ENCODE measurements at places on chromosomes 11 and 22. TPM values are rescaled to one million over a fixed set of nuclear protein-coding genes. Genes with fewer than 3 reads are reported as not detected.
A peak's percentile ranks its signal among the peaks of the same experiment; 100 is the strongest.

ACR gene
- total RNA-seq, result not detected

DNA sequence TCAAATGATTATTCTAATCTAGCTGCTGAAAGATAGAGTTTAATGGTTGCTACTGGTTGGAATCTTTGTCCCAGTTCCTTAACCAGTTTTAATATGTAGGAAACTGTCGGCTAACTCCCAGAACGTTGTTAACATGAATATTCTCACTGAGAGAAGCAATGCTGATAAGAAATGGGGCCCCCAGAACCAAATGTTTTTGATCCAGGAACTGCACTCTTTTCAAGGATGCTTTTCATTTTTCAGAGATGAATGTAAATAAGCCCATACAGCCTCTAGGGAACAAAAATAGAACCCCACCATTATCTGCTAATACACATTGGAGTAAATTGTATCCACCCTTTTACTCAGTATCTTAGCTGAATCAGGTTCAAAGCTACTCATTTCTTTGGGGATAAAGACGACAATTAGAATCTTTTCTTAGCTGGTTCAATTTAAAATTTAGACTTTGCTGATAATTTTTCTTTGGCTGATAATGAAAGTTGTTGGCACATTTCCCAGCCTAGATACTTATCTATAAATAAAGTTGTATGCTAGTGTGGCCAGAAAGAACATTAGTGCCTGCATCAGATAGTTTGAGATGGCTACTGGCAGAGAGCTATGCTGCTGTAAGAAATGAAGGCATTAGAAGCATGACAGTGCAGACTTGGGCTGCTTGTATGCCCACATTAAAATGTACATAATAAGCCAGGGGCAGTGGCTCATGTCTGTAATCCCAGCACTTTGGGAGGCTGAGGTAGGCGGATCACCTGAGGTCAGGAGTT lies 323.3 kb upstream of the PDGFD start:
- H3K4me3 ChIP-seq, result no peak overlapping the region
- H3K36me3 ChIP-seq, result no peaks in the 10 kb centered on the region
- no peak overlapping the region for H3K27ac ChIP-seq
- H3K27me3 ChIP-seq, result no peaks in the 10 kb centered on the region

GRCh38 chr11:78654071-78654470 lies 79.4 kb upstream of the NARS2 start:
- no peak overlapping the region for H3K27ac ChIP-seq
- H3K36me3 ChIP-seq, result no peaks in the 10 kb centered on the region
- no peaks in the 10 kb centered on the region for H3K27me3 ChIP-seq
- DNase-seq, result peak; percentile 22
- no peaks in the 10 kb centered on the region for H3K4me1 ChIP-seq

DNA sequence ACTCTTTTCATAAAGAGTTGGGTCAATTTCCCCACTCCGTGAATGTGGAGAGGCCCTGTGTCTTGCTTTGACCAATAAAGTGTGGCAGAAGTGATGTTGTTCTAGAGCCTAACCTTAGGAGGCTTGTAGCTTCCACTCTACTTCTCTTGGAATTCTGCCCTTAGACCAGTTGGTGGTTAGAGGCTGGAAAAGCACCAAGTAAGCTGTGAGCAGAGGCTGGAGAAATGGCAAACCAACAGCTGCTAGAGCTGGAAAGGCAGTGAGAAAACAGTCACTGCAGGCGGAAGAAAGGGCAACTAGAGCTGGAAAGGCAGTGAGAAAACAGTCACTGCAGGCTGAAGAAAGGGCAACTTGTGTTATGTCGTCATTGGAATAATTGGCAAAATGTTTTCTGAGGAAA lies 29.8 kb upstream of the MSANTD2 start:
- H3K27ac ChIP-seq, result no peak overlapping the region
- H3K4me1 ChIP-seq, result peaks cover 3% of the 10 kb centered on the region
- H3K27me3 ChIP-seq, result peaks cover 41% of the 10 kb centered on the region
- DNase-seq, result no peak
- no peak overlapping the region for H3K4me3 ChIP-seq

DNA sequence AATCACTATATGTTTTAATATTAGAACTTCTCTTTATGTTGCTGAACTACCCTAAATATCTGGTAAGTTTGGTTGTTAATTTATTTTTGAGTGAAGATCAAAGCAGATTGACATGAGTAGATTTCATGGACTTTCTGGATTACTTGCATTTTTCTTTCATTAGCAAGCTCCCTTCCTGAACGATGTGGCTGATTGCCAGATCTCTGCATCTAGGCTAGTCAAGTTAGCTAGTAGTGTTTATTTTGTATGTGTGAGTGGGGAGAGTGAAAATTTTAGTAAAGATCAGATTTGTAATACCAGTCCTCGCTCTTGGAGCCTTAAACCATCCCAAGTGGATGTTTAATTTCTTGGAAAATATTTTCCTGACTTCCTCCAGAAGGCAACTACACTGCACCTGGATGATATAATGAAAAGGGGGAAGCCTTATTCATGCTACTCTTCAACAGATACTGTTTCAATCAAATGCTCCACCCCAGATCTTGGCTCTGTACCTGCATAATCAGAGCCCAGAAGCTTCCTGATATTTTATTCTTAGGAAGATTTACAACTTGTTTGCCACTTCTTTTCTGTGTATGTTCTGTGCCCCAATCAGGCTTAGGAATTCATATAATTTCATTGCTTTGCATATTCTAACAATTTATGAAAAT lies 143.2 kb upstream of the GRIA4 start:
- DNase-seq, result no peak
- H3K27ac ChIP-seq, result no peak overlapping the region
- H3K4me1 ChIP-seq, result no peaks in the 10 kb centered on the region

DNA sequence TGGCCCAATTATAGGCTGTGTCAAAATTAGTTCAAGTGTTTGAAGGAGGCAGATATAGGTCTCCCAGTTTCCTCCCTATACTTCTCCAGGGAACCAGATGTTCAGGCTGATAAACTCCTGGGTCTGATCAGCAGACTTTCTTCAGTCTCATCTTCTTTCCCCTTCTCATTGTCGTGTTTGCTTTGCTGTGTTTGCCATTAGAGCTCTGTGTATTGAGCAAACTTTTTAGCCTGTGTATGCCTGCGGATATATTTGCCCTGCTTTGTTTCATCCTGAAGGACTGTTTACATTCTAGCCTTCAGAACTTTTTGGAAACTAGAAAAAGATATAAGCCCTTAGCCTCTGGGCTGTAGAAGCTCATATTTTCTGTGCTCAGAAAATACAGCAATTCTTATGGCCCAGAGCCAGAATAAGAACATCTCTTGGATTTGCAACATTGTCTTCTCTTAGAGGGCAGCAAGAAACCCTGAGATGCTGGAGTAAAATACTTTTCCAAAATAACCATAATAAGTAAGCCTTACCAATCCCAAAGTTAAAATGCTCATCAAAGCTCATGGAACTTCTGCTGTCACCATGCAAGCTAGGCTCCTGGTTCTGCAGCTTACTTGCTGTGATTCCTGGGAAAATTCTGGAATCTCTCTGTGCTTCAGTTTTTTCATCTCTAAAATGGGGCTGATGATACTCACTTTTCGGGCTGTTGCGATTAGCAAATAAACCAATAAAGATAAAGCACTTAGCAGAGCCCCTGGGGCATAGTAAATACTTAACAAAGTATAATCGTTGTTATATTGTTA lies 34.1 kb upstream of the ME3 start:
- H3K27ac ChIP-seq, result no peak overlapping the region
- H3K4me3 ChIP-seq, result no peak overlapping the region
- DNase-seq, result no peak
- peaks cover 30% of the 10 kb centered on the region for H3K27me3 ChIP-seq
- H3K36me3 ChIP-seq, result no peaks in the 10 kb centered on the region

GRCh38 chr11:18100926-18101656 lies 4.8 kb downstream of the SAAL1 start:
- no peak overlapping the region for H3K4me3 ChIP-seq
- no peak overlapping the region for H3K27ac ChIP-seq
- H3K36me3 ChIP-seq, result peaks cover 30% of the 10 kb centered on the region
- H3K27me3 ChIP-seq, result no peaks in the 10 kb centered on the region
- DNase-seq, result no peak

DNA sequence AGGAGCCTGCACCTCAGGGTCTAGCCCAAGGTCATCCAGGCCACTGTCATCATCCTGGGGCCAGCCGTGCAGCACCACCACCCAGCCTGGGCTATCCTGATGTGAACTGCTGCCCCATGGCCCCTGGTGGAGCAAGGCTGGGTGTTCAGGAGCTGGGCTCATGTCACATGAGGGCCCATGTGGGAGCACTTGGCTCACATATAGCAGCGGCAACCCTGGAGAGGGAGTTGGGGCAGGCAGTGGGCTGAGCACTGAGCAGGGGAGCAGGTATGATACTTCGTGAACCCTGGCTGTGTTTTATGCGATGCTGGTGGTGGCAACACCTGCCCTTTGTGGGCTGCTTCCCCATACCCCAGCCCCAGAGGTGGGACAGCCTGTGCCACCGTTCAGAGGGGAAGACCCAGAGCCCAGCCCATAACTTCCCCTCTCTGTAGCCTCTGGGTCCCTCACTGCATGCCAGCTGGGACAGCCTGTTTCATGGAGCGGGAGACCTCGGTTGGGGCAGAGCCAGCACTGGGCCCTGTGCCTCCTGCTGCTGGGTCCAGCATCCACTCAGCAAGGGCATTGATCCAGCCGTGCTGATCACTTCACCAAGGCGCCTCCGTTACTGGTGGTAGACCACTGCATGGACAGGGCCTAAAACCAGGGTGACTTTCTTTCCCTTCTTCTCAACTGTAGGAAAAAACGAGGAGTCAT lies 62.5 kb upstream of the SUSD2 start:
- DNase-seq, result no peak
- H3K36me3 ChIP-seq, result peaks cover 14% of the 10 kb centered on the region
- H3K4me1 ChIP-seq, result no peaks in the 10 kb centered on the region
- no peak overlapping the region for H3K4me3 ChIP-seq
- no peak overlapping the region for H3K27ac ChIP-seq
- H3K27me3 ChIP-seq, result no peaks in the 10 kb centered on the region

DNA sequence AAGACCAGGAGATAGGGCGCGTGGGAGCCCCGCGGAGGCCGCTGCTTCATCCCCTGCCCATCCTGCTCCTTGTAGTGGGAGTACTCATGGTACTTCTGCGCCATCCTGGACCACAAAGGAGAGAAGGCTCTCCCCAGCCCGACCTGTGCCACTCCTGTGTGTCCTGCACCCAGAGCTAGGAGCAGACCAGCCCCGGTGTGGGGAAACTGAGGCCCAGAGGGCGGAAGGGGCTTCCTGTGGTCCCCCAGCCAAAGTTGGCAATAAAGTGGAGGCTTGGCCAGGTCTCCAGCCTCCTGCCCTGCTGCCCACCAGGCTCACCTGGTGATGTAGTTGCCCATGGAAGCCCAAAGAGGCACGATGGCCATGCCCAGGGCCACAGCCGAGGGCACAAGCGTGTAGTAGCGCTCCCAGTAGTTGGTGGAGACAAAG lies 4.7 kb downstream of the UNC93B1 start:
- no peak for DNase-seq
- no peak overlapping the region for H3K27ac ChIP-seq
- no peaks in the 10 kb centered on the region for H3K27me3 ChIP-seq
- peaks cover 10% of the 10 kb centered on the region for H3K36me3 ChIP-seq
- H3K4me1 ChIP-seq, result peaks cover 50% of the 10 kb centered on the region

- DNase-seq, result no peak
- no peaks in the 10 kb centered on the region for H3K4me1 ChIP-seq
- no peak overlapping the region for H3K27ac ChIP-seq
- H3K27me3 ChIP-seq, result peaks cover 4% of the 10 kb centered on the region
- H3K36me3 ChIP-seq, result no peaks in the 10 kb centered on the region
These were observed 62.2 kb downstream of the PARVA start for GRCh38 chr11:12439615-12440014.

DNA sequence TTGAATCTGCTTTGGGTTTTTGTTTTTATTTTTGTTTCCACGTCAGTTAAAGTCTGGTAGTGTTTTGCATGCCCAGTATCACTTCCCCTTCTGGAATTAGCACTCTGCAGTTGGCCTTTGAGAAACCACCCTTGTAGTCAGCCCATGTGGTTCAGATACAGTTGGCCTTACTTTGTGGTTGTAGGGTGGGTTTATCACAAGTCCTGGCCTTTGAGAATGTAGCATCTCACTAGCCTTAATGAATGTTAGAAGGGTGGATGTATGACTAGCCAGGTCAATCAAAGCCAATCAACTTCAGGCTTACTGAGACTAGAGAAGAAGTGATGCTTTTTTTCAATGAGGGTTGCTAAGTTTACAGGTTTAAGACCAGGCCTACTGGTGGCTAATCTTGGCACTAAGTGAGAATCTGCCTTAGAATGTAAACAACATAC lies 19.8 kb downstream of the ARL14EP start:
- H3K36me3 ChIP-seq, result peaks cover 12% of the 10 kb centered on the region
- no peak overlapping the region for H3K4me3 ChIP-seq
- no peak overlapping the region for H3K27ac ChIP-seq
- peaks cover 4% of the 10 kb centered on the region for H3K4me1 ChIP-seq
- no peaks in the 10 kb centered on the region for H3K27me3 ChIP-seq

DNA sequence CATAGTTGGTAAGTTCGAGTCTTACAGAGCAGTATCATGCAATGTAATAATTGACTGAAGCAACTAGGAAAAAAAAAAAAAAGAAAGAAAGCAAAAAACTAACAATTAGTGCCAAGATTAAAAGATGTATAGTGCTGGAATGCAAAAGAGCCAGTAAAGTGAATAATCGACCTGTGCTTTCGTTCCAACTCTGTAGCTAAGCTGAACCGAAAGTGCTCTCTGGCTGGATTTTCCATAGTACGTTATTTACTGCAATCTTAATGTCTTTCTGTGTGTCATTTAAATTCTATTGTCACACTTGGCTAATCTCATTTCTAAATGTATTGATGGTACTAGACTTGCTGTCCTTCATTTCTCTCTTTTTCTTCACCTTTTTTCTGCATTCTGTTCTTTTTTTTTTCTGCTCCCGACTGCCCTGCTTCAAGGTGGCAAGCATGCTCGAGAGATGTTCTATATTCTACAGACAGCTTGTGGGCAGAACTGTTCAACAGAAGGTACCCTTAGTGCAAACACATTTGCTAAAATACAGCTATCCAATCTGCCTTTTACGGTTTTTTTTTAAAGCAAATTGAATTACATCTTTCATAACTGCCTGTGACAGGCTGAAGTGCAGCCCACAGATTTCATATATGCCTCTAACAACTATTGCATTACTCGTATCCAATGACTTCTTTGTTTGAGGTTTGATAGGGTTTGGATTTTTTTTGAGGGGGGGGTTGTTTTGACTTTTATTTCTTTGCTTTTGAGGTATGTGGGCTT lies 204.2 kb upstream of the MTNR1B start:
- H3K27ac ChIP-seq, result no peak overlapping the region
- H3K36me3 ChIP-seq, result no peaks in the 10 kb centered on the region
- no peaks in the 10 kb centered on the region for H3K4me1 ChIP-seq
- DNase-seq, result no peak

- no peak overlapping the region for H3K4me3 ChIP-seq
- H3K27ac ChIP-seq, result no peak overlapping the region
- no peak for DNase-seq
These were observed 125.5 kb upstream of the NECTIN1 start for GRCh38 chr11:119854521-119854920.
